EL (cell line): ENCODE measurements at places on chromosomes 6 and 20.

- peak; percentile 24 for DNase-seq
Measured at GRCh38 chr20:23646106-23646873, 8.5 kb upstream of the CST3 start.

DNA sequence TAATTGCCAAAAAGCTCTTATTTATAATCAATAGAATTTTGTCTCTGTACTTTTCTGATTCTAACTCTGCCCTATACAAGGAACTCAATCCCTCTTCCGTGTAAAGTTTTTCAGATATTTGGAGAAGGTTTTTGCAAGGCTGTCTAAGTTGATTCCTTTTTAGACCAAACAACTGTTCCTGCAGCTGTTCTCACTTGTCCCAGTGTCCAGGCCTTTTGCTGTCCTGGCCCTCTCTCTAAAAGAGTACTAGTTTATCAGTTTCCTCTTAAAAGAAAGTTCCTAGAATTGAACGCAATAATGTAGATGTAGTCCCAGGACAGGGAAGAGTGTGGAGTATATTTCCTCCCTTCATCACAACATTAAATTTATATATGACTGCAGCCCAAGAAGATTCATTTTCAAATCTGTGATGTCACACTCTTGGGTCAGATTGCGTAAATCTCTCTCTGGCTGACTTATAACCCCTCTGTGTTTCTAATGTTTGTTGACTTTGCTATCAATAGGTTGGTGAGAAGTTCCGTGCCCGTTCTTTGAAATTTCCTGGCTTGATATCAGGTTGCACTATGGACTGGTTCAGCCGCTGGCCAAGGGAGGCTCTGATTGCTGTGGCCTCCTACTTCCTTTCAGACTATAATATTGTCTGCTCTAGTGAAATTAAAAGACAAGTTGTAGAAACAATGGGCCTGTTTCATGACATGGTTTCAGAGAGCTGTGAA is 139.4 kb upstream of the GLP1R start:
- DNase-seq: no peak

DNA sequence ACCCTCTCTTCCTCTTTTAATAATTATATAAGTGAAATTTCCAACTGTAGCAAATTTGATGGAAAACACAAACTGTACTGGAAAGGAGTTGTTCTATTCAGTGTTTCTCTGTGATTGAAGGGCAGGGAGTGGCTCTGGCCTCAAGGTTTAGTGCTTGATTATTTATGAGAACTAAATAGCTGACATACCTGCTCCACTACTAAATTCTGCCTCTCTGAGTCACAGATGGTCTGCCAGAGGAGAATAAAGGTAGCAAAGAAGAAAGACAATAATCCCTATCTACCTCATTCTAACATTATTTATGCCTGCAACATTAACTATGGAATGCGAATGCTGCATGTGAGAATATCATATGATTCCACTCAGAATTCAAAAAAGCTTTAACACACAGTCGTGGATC is 9.3 kb downstream of the BMP5 start:
- no peak for DNase-seq

GRCh38 chr6:107656883-107657282 is 167.0 kb downstream of the SOBP start:
- no peak for DNase-seq

- DNase-seq: no peak
Measured at GRCh38 chr20:29878777-29879442, 1378.6 kb upstream of the DEFB115 start.

- peak; percentile 25 for DNase-seq
Measured at GRCh38 chr20:32792316-32792715, 27.4 kb upstream of the MAPRE1 start.

DNA sequence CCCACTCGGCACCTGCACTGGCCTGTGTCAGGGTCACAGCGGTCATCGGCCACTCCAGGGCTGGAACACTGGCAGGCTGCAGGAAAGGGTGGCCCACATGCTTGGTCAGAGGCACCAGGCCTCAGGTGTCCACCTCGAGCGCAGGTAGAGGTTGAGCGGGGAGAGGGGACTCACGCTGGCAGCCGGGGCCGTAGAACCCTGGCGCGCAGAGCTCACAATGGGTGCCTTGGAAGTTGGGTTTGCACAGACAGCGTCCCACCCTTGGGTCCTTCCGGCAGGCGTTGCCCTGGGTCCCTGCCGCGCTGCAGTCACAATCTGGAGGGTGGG is 28.9 kb downstream of the LAMA5 start:
- no peak for DNase-seq

GRCh38 chr20:50975701-50976330 is 17.2 kb downstream of the MOCS3 start:
- DNase-seq: no peak

GRCh38 chr6:35371494-35372262 is 29.3 kb downstream of the PPARD start:
- no peak for DNase-seq

GRCh38 chr6:164533045-164533362 is 776.4 kb downstream of the C6orf118 start:
- DNase-seq: no peak

DNA sequence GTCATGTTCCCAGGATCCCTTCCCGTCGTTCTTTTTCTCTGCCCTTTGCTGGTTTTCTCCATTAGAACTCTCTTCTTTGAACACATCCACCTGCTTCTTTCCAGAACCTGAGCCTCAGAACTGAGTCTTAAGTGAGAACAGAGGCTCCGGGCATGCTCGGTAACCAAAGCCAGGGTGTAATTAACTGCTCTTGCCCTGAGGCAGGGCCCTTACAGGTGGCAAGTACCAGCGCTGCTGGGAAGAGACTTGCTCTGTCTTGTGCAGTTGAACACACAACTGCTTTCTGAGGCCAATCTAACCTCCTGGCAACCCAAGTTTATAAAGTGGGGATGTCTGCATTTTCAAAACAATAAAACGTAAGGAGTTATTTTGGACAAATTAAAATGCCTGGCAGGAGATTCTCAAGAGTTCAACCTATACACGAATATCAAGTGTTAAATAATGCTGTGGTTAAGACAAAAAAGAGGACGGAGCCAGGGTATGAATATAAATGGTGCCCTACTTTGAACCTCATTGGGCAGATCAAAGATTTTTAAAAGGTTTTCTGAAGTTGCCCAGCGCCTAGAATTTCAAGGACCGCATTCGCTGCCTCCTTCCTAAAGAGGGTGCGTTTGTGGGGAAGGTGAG is 12.4 kb upstream of the DEK start:
- DNase-seq: peak; percentile 36

DNA sequence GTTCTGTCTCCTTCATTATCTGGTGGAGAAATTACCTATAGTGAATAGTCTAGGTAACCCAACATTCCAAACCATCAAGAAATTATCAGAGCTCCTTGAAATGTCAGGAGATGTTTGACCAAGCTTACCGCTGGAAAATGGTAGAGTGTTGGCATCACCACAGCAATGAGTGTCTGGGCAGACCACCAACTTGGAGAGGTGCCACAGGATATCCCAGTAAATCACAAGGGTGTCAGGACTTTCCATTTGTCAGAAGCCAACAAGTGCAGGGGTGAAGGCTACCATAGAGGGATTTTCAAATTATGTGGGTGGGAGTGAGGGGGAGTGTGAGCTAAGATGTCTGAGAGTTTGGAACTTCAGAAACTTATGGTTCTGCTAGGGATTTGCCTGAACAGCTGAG is 73.2 kb downstream of the VGLL2 start:
- DNase-seq: no peak

GRCh38 chr20:56171087-56172012 is 77.2 kb upstream of the MC3R start:
- DNase-seq: peak; percentile 3

DNA sequence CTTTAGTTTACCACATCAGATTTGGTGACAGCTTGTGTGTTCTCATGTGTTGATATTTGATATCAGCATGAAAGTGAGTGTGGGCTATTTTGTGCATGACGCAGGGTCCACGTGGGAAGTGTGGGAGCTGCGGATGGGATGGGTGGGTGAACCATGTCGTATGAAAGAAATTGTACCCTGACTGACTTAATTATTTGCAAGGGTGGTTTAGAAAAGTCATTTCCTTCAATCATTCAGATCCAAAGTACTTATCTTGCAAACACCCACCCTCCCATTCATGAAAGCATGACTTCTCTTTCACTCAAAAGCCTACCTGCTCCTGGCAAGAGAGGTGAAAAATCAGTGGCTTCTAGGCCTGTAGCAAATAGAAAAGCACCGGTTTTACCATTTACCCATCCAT is 91.8 kb upstream of the BACH2 start:
- DNase-seq: no peak

GRCh38 chr6:161238500-161238899 is 35.4 kb downstream of the AGPAT4 start:
- no peak for DNase-seq

GRCh38 chr20:58150772-58151171 is 77.7 kb downstream of the ANKRD60 start:
- DNase-seq: no peak

- no peak for DNase-seq
Measured at GRCh38 chr6:51514748-51515402, 572.5 kb downstream of the PKHD1 start.

- no peak for DNase-seq
Measured at GRCh38 chr20:44431502-44432234, 44.0 kb upstream of the TTPAL start.

GRCh38 chr6:31272436-31272835 is 544 bp upstream of the HLA-C start:
- peak; percentile 21 for DNase-seq

DNA sequence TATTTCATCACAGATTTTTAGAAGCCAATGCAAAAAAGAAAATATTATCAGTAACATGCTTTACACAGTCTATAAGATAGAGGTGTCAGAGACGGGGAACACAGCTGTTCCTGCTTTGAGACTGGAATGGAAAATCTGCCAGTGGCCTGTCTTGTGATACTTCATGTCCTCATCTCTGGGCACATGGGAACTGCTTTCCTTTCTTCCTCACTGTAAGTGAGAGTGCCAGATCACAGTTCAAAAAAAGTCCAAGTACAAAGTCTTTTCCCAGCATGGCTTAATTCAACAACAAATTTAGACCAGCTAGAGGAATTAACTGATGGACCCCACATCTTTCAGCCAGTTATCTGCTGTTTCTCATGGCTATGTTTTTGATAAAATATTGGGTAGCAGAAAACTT is 490.4 kb downstream of the CDKAL1 start:
- DNase-seq: no peak

DNA sequence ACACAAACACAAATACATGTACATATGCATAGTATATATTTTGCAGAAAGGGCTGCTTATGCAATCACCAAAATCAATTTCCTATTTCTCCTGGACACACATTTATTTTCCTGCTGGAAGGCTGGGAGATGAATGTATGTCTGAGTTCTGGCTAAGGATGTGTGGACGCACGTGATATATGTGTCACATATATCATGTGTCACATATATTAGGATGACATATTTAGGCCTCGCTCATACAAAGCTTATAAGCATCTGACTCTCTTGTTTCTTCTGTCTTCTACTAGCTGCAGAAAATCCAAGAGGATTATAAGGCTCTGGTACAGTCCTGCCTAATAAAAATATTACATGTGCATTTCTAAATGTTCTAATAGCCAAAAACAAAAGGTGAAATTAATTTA is 47.2 kb upstream of the TFAP2D start:
- DNase-seq: no peak

DNA sequence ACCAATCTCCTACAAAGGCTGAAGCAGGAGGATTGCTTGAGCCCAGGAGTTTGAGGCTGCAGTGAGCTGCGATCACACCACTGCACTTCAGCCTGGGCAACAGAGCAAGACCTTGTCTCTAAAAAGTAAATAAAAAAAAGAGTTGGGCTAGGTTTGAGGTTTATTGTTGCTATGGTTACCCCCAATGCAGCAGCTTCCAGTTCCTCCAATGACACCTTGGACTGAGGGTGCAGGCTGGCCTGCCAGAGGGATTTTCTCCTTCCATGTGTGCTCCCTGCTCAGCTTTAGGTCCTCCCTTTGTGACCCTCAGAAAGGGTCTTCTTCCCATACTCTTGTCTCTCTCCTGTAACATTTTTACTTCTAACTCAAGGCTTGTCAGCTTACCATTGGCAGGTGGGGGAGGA is 10.6 kb upstream of the TBC1D20 start:
- no peak for DNase-seq

GRCh38 chr6:147158881-147159280 is 45.3 kb upstream of the STXBP5 start:
- DNase-seq: no peak

DNA sequence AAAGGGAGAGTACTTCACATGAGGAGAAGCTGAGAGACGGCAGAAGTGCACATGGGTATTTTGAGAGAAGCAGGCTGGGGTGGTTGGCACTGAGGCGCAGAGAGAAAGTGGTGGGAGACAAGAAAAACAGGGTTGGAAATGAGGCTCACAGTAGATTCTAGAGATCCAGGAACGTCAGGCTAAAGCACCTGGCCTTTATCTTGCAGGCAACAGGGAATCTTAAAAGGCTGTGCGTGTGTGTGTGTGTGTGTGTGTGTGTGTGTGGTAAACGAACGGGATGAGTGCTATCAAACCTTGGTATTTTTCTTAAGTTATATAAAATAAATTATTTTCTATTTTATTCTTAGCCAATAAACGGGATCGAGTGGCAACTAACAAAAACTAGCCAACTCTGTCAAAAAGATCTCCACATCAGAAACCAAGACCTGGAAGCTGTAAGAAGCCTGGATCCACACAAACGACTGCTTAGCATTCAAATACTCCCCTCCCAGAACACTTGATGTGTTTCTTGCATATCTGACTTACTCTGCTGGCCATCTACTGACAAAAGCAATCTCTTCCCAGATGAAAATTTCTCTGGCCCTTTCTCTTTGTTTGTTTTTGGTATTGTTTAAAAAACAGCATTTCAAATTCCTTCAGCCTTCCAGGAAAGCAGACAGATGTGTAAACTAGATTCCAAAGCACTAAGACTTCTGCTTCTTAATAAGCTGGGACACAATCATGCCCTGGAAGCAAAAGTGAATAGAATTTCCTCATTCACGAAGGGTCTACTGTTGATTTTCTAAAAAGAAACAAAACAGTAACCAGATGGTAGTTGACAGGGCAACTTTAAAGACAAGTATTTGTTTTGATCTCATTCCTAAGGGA is 44.8 kb upstream of the FABP7 start:
- DNase-seq: no peak

GRCh38 chr6:5323979-5324378 is 62.7 kb downstream of the FARS2 start:
- no peak for DNase-seq

GRCh38 chr6:71419217-71420094 is 130.8 kb downstream of the OGFRL1 start:
- peak; percentile 15 for DNase-seq

DNA sequence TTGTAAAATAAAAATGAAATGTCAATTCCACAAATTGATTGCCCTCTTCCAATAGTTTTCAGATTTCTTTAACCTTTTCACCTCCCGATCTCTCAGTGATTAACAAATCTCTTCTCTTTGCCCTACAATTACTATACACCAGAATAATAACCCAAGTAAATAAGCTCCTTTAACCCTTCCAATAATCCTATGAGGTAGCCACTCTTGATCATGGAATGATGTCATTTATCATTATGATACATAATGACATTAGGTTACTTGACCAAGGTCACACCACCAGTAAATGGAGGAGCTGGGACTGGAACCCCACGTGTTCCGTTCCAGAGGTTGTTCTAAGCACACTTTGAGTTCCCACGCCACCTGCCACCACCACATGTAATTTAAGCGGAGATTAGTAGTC is 54.8 kb downstream of the ADAT2 start:
- DNase-seq: no peak

- DNase-seq: peak; percentile 47
Measured at GRCh38 chr20:2688041-2688591, 4.5 kb upstream of the EBF4 start.
